Left renal pelvis (tissue), 4 donors: ENCODE measurements at places on chromosomes 5 and 9.
A peak's percentile ranks its signal among the peaks of the same experiment; 100 is the strongest.

DNA sequence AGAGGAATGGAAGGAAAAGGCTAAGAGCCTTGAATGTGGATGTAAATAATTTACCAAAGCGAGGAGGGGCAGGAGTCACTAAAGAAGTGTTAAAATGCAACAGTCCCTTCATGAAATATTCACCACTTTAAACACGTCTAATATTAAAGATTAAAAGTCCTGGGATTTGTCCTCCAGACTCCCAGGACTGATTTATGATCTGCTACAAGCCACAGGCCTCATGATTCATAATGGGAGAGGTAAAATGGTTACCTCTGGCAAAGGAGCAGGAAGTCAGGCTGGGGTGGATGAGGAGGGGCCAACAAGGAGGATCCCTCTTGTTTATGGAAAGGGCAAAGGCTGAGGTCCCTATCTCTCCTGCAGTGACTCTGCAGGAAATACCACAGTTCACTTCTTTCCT is 292.4 kb downstream of the TRIM32 start:
- DNase-seq, result peak; percentile 16

- no peak for DNase-seq
These were observed 908.6 kb upstream of the EDIL3 start for GRCh38 chr5:85293145-85293785.

DNA sequence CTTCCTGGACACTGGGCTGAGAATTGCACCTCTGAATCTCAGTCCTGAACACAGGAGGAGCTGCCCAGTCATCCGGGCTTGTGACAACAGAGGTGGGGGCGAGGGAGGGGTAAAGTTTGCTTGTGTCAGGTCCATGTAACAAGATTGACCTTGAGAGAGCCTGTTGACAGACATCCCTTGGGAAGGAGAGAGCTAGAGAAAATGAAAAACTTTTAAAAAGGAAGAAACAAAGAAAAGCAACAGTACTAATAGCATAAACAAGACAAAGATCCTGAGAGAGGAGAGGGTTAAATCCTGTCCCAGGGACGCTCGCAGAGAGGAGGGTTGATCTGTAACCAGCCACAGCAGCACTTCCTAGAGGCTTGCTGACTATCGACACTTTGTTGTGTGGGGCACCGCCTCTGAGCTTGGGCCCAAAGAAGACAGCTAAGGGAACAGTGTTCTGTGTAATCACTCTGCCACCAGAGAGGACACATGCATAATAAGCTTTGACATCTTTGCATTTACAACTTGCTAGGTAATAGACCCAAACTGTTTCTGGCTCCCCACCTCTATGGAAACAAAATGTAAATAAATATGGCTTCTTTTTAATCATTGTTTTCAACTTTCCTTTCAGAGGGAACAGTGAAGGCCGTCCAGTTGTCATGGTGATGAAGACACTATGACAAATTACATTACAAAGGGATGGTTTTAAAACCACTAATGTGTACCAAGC is 363.7 kb downstream of the CSNK1G3 start:
- no peak for DNase-seq

- DNase-seq, result no peak
These were observed 142.7 kb downstream of the PAX5 start for GRCh38 chr9:36891341-36891811.

DNA sequence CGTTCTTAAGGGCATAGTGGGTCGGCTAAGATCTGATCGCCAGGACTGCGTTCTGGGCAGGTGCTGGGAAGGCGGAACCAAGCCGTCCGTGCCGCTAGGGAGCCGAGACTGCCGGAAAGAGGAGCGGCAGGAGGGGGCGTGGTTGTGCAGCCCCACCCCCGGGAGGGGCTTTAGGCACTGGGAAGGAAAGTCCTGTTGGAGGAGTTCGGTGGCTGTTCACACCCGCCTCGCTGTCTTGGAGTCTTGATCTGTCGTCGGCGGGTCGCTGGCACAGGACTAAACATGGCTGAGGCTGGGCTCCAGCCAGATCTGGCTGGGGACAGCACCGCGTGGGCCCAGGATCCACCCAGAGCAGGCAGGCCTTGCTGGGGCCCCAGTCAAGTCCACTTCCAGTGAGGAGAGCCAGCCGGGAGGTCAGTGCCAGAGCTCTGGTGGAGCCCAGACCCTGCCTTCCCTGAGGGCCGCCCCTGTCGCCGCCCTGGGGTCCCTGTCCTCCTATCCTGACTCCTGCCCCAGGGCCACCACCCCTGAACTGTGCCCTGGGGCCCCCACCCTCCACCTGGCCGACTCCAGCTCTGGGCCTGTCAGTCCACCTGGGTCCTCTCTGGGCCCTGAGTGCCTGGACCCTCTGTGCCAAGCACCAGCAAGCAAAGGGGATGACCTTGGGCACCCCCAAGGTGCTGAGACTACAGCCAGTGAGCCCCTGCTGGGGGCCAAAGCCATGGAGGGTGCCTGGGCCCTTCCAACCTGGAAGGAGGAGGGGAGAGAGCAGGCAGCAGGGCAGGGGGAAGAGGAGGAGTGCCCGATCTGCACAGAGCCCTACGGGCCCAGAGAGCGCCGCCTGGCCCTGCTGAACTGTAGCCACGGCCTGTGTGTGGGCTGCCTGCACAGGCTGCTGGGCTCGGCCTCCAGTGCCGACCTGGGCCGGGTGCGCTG is 4.5 kb downstream of the RNF208 start:
- no peak for DNase-seq

DNA sequence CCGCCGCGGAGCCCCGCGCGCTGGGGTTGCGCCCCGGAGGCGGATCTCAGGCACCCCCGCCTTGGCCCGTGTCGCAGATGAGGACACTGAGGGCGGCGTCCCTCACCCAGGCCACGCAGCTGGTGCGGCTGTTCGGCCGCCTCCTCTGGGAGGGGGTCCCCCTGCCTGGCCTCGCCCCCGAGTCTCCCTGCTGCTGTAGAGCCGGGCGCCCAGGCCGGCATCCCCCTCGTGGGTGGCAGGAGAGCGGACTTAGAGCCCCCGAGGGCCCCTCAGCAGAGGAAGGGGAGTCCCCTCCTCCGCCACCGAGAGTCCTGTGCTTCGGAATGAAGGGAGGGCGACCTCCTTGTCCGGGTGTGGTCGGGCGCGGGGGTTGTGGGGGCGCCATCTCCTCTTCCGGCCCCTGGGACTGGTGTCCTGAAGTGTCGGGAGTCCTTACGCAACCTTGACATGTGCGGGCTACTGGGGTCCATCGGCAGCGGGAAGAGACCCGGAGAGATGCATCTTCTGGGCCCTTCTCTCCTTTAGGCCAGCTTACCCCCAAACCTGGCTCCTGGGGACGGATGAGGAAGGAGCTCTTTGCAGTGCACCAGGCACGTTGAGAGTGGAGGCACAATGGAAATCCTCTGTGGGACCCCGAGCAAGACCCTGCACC is 11.7 kb upstream of the EXOSC2 start:
- no peak for DNase-seq

DNA sequence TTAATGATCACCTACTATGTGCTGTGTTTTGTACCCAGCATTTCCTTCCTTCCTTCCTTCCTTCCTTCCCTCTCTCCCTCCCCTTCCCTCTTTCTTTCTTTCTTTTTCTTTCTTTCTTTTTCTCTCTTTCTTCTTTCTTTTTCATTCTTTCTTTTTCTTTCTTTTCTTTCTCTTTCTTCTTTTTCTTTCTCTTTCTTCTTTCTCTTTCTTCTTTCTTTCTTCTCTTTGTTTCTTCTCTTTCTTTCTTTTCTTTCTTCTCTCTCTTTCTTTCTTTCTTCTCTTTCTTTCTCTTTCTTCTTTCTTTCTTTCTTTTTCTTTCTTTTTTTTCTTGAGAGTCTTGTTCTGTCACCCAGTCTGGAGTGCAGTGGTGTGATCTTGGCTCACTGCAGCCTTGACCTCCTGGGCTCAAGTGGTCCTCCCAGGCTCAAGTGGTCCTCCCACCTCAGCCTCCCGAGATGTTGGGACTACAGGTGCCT is 165.7 kb upstream of the MVB12B start:
- DNase-seq, result no peak

- DNase-seq, result no peak
These were observed 6.5 kb upstream of the SYK start for GRCh38 chr9:90795084-90795483.

DNA sequence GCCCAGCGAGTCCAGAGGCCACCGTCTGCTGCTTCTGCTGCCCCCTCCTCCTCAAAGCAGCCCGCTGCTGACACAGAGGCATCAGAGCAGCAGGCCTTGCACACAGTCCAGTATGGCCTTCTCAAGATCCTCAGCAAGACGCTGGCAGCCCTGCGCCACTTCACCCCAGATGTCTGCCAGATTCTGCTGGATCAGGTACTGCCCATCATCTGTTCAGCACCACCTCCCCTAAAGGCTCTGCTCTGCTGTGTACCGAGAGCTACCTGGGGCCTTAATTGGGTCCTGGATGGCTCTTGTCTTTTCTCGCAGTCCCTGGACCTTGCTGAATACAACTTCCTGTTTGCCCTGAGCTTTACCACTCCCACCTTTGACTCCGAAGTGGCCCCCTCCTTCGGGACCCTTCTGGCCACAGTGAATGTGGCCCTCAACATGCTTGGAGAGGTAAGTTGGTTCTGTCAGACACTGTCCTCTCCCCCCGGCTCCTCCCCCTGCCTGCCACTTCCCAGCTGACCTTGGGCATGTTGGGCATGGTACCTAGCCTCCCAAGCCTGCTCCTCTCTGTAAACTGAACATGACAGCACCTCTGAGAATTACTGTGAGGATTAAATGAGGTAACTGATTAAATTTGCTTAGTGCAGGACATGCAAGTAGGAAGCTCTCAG is 22.7 kb downstream of the SH3GLB2 start:
- DNase-seq, result no peak

DNA sequence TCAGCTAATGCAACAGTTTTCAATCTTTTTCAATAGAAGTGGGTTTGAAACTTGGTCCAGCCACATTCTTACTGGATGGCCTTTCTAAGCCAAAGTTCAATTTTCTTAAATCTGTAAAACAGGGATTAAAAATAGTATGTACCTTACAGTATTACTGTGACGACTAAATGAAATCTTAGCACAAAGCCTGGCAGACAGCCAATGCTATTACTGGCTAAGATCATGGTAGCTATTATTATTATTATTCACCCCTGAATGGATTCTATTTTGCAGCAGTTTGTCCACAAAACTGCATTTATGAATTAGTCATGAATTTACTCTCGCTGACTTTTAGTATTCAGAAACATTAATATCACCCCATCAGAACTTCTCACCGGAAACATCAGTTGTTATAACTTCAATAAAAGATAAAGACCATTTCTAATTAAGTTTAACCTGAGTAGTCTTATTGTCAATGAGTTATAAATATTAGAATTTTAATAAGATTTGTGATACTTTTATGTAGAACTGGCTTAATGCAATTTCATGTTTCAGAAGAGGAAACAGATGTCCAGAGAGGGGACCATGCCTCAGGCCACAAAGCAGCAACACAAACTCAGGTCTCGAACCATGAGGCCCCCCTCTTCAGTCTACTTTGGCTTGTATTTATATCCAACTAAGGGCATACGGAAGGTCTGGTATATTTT is 468.2 kb downstream of the ARHGEF28 start:
- DNase-seq, result no peak

DNA sequence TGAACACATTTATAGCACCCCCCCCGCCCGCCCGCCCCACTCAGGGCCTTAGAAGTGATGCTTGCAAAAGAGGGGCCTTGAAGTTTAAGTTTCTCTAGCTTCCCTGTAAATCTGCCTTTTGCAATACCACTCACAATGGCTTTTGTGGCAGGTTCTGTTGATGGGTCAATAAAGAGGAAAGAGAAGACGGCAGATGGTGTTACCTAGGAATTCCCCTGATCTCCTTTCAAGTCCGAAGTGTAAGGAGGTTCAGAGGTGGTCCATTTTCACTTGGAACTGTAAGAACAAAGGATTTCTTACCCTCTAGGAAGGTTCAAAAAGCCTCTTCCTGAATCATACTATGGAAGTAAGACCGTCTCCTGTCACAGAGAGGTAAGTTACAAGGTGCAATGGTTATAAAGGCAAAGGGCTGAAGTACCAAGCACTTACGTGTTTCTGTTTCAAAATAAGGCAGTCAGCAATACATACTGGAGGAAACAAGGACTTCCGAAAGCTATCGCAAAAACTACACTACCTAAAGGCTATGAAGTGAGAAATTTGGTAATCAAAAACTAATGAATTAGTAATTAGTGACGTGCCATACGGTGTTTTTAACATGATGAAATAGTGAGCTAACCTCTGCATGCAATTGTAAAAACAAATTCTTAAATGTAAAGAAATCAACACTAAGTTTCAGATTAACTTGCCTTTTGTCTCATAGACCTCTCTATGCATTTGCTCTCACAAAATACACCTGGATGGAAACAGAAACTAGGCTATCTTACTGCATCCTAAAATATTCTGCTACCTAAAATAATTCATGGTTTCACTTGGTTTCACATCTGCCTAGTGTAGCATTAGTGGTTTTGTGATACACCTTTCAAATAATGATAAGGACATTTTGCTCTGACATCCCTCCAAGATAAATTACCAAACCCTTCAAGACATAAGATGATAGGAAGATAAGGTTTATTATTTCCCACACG is 589.4 kb upstream of the FAM174A start:
- no peak for DNase-seq

- no peak for DNase-seq
These were observed 46.4 kb upstream of the FAM170A start for GRCh38 chr5:119582987-119583386.

DNA sequence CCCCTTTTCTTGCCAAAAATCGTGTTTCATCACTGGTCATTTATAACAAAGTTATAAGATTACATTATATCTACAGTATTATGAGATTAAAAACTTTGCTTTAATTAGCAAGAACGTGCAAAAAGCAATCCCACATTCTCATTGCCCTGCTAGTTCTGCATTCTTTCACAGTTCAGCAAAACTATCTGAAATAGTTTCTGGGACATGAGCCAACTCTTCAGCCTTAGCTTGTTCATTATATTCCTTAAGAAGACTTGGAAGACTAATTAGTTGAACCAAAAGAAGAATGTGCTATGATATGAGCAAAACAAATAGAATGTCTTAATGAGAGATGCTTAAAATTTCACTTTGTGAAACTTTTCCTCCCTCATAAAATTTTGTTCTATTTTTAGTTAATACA is 76.7 kb downstream of the ITGA1 start:
- DNase-seq, result peak; percentile 59

DNA sequence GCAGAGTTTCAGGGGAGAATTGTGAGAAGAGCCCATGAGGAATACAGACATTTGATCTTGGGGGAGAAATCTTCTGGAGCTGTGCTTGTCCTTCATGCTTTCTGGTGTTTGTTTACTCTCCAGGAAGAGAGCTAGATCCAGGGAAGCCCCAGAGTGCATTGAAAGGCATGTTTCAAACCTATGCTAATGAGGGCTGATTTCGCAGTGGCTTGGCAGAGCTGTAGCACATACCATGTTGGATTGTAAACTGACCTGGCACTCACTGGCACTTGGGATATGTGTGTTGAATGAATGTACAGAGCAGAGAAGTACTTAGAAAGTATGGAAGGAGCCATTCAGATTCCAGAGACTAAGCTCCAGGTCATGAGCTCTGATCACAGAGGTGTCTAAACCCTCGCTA is 30.9 kb downstream of the TNFSF8 start:
- no peak for DNase-seq

GRCh38 chr9:99726758-99727157 is 94.9 kb upstream of the NR4A3 start:
- DNase-seq, result no peak

GRCh38 chr5:172800088-172800551 is 29.1 kb upstream of the DUSP1 start:
- no peak for DNase-seq
